ENCODE measurements at places on chromosomes 13 and 19.

DNA sequence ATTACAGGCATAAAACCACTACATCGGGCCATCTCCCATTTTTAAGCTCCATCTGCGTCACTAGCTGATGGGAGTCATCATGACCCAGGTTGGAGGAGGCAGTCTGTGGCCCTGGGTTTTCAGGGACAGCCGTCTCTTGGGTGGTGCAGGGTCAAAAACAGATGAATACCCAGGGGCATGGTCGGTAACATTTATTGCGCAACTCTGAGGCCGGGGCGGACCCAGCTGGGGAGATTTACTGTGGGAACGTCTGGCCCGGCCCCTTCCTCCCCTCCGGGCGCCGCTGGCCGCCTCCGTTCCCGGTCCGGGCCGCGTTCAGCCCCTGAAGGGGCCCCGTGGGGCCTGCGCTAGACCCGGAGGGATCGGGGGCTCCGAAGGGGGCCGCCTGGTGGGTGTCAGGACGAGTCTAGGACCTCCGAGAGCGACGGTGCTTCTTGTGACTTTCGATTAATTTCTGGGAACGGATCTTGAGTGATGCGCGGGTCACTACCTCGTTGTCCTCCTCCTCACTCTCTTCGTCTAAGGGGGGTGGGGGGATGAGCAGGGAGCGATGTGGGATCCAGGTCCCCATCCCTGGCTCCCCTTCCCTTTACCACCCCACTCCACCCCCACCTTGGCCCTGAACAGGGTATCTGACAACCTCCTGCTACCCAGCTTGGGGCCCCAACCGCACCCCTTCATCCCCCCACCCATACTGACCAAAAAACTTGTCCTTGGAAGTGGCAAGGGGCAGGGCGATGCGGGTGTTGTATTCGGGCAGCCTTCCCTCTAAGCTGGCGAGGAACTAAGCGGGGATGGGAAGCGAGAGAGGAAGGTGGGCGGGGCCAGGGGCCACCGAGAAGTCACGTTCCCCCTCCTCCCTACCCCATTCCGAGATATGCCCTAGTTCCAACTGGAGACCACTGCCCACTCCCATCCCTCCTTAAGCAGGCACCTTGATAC is 1.6 kb upstream of the RGL3 start:
- DNase-seq, result peak; percentile 37

GRCh38 chr19:55086730-55087541 is 11.3 kb downstream of the EPS8L1 start:
- peak; percentile 90 for DNase-seq

GRCh38 chr13:94617389-94618000 is 15.8 kb downstream of the GPR180 start:
- DNase-seq, result no peak

DNA sequence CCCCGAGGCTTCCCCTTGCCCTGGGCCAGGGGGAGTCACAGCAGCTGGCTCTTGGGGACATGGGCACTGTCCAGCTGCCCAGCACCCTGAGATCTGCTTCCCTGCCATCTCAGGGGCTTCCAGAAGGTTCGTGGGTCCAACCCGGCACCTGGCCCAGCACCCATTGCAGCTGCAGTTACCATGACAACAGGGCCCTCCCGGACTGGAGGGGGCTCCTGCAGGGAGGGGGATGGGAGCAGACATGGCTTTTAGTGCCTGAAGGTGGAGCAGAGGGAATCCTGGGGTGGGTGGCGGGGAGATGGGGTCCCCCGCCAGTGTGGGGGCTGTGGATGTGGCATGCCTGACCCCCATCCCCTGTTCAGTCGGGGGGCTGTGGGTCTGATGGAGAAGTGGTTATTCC is 14.7 kb downstream of the PIN1 start:
- no peak for DNase-seq

- no peak for DNase-seq
These were observed 28.0 kb downstream of the FPR3 start for GRCh38 chr19:51822946-51823345.

GRCh38 chr19:6535558-6536137 is 4.8 kb downstream of the TNFSF9 start:
- DNase-seq, result no peak

All from iPS-NIHi11 (cell line).